ENCODE measurements at places on chromosomes 12 and 14.

DNA sequence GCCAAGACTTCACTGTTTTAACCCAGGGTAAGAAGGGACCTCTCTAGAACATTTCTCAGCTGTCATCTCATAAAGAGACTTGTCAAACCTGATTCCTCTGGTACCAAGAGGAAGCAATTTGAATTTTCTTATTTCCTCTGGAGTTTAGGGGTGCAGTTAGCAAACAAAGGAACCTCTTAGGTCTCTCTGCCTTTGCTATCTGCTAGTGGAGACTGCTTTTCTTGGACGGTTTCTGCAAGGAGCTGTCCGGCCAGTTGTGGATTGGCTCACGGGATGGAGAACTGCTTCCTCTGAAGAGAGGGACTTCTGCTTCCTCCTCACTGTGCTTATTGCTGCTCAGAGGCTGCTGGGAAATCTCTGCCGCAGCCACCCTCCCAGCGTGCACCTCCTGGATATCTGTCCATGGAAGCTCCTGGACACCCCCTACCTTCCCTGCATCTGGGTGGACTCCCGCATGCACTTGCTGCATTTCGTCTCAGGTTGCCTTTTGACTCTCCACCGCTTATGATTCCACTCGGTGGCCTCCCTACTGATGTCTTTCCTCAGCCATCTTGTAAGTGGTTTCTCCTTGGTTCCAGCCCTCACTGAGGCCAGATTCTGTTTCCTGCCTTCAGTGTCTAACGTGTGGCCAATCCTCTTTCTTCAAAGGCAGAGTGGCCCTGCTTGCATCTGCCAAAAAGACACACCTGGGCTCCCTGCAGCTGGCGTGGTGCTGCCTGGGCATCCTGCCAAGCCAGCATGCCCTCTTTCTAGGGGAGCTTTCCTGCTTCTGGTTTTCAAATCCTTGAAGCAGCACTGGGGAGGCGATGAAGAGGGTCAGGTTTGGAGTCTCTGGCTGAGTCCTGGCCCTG is 187.3 kb downstream of the CHST11 start:
- peak; percentile 65 for DNase-seq

DNA sequence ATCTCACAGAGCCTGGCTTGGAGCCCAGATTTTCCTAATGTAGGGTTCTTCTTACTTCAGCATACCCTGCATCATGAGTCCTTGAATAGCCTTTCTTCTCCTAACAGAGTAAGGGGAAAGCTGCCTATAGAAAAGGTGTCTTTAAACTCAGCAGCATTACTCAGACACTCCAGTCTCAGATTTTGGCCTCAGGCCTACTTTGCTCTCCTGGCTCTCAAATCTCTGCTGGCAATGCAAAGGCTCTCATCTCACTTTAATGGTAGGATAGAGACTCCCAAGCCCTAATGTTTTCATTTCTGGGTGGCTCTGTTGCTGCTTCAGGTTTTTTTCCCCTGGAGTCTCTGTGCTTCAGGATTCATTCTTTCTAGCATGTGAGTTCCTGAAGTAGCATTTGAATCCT is 9.1 kb upstream of the NKX2-8 start:
- no peak for DNase-seq

- no peak for DNase-seq
These were observed 69.2 kb upstream of the BCAT1 start for GRCh38 chr12:25018146-25018545.

DNA sequence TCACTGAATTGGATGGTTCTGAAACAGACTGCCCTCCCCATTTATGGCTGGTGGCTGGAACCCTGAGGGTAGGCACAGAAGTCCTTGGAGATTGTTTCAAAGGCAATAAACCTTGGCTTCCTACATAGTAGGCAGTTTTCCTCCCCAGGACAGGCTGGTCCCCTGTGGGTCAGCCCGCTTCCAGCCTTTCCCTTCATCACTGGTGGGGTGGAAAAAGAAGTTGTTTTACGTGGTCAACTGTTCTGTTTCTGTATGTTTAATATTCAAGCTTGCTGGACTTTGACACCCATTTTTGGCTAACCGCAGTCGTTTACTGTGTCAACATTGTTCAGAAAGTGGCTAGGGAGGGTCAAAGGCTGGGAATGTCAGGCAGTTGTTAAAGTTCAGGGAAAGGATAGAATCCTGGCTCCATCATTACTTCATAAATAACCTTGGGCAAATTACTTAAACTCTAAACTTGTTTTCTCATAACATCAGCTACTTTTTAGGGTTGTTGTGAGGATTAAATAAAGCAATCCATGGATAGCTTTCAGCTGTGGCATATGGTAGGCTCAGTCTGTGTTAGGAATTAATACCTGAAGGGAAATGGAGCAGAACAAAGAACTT is 2.4 kb downstream of the KLHDC2 start:
- DNase-seq = peak; percentile 74

GRCh38 chr12:25041006-25041741 is 92.3 kb upstream of the BCAT1 start:
- DNase-seq = peak; percentile 46

- DNase-seq = no peak
These were observed 37.7 kb downstream of the NEUROD4 start for GRCh38 chr12:55057481-55057880.

GRCh38 chr12:31387011-31387410 is 61.1 kb upstream of the SINHCAF start:
- no peak for DNase-seq

DNA sequence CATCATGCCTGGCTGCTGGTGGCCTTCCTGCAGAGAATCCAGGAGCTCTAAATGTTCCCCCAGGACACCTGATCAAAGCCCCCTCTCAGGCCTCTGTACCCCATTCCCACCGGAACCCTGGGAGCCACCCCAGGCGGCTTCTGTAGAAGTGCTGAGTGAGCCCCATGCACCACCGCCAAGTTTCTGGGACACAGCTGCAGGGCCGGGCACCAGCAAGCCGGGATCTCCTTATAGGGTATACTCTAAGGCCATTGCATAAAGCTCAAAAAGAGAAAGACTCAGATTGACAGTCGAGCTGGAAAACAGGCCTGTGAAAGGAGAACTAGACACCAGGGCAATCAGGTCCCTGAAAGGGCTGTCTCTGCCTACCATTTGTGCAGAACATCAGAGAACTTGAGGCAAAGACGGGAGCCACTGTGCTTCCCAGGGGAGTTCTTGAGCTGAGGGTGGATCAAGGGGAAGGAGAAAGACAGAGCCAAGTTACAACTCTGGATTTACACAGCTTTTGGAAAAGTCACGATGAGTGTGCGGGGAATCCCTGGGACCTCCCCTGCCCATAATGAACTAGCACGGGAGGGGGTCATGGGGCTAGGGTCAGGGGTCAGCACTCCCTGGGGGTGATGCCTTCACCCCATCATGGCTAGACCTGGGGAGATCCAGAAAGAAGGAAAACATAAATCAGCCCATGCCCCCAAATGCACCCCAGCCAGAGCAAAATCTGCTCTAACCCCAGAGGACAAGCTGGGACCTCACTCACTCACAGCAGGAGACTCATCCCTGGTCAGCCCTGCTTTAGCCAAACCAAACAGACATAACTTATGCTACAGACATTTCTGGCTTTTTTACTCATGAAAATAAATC is 51.1 kb downstream of the ITPK1 start:
- DNase-seq = no peak

DNA sequence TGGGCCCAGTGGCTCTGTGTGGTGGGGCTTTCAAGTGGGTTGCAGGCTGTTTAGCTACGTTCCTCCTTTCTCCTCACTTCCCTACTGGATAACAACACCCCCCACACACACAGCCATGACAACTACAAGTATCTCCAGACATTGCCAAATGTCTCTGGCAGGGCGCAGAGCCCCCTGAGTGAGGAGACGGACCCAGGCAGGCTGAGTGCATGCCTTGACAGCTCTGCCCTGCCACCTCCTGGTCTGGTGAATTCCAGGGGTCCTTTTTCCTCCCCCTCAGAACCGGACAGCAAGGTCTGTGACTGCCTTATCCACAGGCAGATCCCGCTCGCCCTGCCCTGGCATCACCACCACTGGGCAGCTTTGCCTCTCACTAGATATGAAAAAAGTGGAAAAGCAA is 276.5 kb downstream of the TMEM132C start:
- DNase-seq = no peak

DNA sequence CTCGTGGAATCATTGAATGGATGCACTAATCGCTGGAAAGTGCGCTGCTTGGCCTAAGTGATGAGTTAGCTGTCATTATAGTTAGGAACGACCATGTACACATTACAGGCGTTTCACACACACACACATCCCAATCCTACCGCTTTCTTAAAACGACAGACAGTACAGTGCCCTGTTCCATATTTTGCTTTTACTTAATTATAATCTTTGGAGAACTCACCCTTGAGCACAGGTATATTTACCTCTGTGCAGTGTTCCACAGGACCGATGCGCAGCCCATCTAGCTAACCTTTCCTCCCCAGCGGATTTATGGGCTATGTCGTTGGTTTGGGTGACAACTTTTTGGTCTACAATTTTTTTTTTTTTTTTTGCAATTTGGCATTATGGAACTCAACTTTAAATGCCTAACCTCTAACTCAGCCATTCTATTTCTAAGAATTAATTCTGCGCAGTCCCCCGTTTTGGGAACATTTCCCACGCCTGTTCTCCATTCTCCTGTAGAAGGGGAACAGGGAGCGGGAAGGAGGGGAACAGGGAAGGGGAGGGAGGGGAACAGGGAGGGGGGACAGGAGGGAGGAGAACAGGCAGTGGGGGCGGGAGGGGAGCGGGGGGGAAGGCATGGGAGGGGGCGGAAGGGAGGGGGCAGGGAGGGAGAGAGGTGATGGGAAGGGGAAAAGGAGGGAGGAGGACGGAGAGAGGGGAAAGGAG is 663 bp upstream of the ULK1 start:
- no peak for DNase-seq

DNA sequence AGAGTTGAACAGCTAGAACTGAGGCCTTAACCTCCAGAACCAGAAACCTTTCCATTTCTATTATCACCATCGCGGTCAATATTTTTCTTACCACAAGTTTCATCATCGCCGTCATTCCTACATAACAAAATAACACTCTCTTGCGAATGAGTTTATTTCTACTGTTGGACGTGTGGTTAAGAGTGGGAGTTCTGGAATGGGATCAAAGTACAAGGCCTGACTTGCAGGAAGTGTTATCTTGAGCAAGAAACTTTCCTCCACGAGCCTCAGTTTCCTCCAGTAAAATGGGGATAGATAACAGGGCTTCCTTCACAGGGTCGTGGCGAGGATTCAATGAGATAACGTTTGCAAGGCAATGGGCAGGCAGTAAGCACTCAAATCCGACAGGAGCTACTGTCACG is 652 bp downstream of the SART3 start:
- DNase-seq = no peak

DNA sequence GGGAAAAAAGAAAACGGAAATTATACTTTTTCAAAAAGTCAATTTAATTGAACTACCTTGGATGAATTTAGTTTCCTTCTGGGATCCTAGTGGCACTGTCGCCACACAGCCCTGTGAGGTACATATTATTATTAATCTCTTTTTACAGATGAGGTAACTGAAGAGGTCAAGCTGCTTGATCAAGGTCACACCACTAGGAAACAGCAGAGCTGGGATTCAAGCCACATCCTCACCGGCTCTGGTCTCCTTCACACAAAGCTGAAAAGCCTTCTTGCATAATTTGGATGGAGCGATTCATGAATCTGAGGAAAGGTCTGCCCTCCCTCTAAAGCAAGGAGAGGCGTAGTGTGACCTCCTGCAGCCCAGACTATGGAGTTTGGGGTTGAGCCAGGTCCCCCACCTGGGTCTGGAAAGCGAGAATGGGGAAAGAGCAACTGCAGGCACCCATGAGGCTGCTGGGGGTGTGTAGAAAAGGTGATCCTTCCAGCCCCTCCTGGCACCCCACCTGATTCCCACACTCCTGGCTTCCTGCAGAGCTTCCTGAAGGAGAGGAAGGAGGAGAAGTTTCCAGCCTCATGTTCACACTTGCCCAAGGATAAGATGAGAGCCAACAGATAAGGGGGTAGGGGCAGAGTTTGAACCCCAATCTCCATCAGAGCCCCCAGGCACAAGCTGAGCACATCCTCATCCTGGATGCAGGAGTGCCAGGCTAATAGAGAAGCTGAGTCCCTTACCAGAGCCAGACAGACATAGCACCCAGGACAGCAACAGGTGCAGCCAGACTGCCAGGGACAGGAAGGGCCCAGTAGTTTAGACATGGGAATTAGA is 3.9 kb upstream of the KRT79 start:
- no peak for DNase-seq
